ENCODE measurements at places on chromosomes 5 and 9. TPM values are rescaled to one million over a fixed set of nuclear protein-coding genes. Genes with fewer than 3 reads are reported as not detected.

The OBP2B gene
- total RNA-seq: not detected

The SLC25A48 gene
- not detected for total RNA-seq

DNA sequence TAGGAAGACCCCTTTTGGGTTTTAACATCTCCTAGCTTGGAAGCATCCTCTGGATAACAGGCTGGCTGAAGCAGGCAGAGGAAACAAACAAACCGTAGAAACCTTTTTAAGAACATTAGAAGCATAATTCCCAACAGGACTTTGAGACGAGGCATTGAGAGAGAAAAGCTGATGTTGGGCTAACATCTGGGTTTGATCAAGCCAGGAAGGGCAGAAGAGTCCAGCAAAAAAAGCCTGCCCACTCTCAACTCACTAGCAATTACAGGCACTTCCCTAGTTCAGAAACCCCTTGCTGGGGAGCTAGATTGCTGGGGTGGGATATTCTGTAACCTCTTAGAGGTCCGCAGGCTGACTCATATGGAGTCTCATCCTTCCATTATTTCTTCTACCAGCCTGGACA lies 75.4 kb upstream of the CTNNA1 start:
- no peak overlapping the region for H3K27ac ChIP-seq
- no peak overlapping the region for H3K4me3 ChIP-seq
- DNase-seq: no peak
- no peaks in the 10 kb centered on the region for H3K4me1 ChIP-seq
- H3K36me3 ChIP-seq: no peaks in the 10 kb centered on the region

DNA sequence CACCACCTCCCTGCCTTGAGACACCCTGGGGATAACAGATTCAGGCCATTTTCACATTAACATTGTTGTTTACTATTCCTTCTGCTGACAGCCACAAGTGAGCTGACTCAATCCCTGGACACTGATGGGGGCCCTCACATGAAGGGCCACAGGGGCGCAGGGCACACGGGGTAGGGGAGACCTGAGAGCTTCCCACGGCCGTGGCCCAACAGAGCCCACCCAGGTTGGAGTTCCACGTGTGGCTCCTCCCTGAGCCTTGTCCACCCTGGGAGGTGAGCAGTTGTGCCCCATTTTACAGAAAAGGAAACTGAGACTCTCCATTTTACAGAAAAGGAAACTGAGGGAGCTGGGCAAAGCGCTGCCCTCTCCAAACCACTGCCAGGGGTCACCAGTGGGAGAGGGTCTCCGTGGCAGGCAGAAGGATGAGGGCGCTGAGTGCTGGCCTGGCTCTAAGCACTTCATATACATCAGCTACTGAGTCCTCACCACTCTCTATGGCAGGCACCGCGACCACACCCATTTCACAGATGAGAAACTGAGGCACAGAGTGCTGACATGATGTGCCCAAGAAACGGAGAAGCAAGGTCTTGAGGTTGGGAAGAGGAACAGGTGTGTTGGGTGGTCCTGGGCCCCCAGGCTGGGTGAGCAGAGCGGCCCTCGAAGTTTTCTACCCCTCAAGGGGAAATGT lies 2.3 kb downstream of the NINJ1 start:
- no peak overlapping the region for H3K27ac ChIP-seq
- H3K4me3 ChIP-seq: peak overlapping the region; percentile 98
- no peaks in the 10 kb centered on the region for H3K27me3 ChIP-seq
- peaks cover 60% of the 10 kb centered on the region for H3K4me1 ChIP-seq
- DNase-seq: peak; percentile 30

GRCh38 chr5:130923543-130924124 lies 241.4 kb downstream of the HINT1 start:
- H3K36me3 ChIP-seq: no peaks in the 10 kb centered on the region
- no peaks in the 10 kb centered on the region for H3K27me3 ChIP-seq
- no peak for DNase-seq
- H3K27ac ChIP-seq: no peak overlapping the region
- no peak overlapping the region for H3K4me3 ChIP-seq
